ENCODE measurements at places on chromosomes 1 and 21. TPM values are rescaled to one million over a fixed set of nuclear protein-coding genes. Genes with fewer than 3 reads are reported as not detected.

GRCh38 chr1:61474269-61474817, 250.6 kb downstream of the TM2D1 start:
- DNase-seq = no peak

DNA sequence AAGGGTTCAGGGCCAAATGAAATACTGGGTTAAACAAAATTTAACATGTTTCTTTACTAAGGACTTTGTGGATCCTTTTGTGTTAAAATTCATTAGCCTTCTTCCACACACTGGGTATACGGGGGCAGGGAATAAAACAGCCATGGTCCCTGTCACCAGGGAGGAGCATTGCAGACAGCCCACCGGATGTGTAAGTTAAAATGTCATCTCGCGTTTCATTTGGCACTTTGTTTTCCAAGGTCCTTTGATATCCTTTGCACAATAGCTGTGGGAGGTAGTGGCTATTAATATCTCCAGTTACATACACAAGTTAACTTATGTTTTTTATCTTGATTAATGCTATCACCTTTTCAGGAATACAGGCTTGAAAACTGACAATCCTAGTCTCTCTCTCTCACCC, 172.7 kb downstream of the BARHL2 start:
- no peak for DNase-seq

- peak; percentile 41 for DNase-seq
These were observed 94.9 kb upstream of the ADAMTS5 start for GRCh38 chr21:27061770-27062169.

GRCh38 chr1:8004113-8004802, 21.9 kb downstream of the ERRFI1 start:
- DNase-seq = no peak

GRCh38 chr21:26147535-26147934, 23.0 kb downstream of the APP start:
- DNase-seq = peak; percentile 71

DNA sequence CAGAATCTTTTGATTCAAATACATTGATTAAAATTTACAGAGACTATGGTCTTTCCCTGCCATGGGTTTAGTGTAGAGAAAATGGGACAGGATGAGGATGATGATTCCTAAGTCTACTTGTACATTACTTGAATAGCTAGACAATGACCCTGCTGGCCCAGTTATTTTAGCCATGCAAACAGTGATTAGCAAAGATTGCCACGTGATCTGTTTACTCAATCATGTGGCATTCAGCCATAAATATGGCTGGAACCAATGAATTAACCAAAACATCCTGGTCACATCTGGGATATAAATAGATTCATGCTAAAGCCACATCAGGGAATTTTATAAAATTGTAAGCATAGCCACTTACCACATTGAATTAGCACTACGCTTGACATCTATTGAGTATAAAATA, 167.3 kb downstream of the PBX1 start:
- DNase-seq = no peak

GRCh38 chr1:115543247-115543646, 98.5 kb upstream of the VANGL1 start:
- DNase-seq = no peak

LRRC8D gene
- total RNA-seq = 36.9 TPM

DNA sequence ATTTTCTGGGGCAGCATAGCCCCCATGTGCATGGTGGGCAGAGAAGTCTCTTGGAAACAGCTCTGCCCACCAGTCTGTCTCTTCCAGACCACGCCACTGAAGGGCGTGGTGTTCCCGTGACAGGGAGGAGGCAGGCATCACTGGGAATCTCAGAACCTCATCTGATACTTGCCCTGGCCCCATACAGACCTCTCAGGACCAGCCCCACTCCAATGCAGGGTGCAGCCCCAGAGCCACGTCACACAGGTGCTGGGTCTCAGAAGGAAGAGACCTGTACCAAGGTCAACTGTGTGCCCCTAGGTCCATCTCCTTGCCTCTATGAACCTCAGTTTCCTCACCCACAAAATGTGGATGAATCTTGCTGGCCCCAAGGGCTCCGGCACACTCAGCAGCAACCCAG, 7.3 kb downstream of the RAP1GAP start:
- DNase-seq = no peak

- no peak for DNase-seq
These were observed 107.5 kb downstream of the GDAP2 start for GRCh38 chr1:117821774-117822482.

DNA sequence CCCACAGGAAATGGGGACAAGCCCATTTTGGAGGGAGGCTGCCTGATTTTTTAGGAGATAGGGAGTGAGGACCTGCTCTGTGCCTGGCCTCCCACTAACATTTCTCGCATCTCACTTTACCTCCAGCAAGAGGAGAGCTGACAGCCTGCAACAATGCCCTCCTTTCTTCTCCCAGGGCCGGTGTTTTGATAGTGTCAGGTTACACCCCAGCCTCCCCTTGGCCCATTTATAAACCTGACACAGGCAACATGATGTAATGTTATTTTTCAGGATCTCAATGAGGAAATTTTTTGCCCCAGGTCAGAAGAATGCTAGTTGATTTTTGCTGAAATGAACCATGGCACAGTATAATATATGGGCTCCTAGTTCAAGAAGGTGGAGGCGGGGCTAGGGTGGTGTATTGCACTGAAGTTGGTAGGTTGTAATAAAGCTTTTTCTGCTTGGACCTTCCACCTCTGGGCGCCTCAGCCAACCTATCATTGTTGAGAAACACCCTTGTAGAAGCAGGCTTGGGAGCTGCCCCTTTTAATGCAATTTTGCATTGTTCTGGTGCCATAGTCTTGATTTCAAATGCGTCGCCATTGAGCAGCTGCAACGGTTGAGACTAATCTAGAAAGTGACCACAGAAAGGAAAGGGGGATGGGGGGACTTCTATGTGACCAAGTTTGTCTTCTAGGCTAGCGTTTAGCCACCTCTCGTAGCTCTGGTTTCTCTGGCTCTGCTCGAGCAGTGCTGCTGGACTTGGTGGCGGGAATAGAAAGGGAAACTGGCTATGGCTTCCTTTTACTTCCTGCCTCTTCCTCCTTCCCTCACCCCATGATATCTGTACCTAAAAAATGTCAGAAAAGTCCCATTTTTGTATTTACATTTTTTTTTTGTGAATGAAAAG, 53.0 kb downstream of the PBX1 start:
- DNase-seq = no peak

- DNase-seq = no peak
These were observed 261.7 kb downstream of the PCP4 start for GRCh38 chr21:40128891-40129290.

DNA sequence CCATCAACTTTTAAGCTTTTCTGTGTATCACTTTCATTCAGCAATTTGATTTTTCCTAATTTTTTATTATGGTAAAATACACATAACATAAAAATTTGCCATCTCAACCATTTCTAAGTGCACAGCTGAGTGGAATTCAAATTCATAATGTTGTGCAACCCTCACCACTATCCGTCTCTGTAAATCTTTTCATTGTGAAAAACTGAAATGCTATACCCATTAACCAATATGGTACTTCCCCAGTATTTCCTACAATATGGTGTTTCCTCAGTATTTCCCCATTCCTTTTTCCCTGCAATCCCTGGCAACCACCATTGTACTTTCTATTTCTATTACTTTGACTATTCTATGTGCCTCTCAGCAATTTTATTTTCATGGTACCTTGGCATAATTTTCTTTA, 6.8 kb downstream of the STPG1 start:
- DNase-seq = no peak

- no peak for DNase-seq
These were observed 17.8 kb upstream of the GRIK3 start for GRCh38 chr1:37052120-37052519.
